ENCODE measurements at places on chromosomes 4 and X. TPM values are rescaled to one million over a fixed set of nuclear protein-coding genes. Genes with fewer than 3 reads are reported as not detected.

CRLF2 gene
- not detected for total RNA-seq

PRSS48 gene
- not detected for total RNA-seq

AMBN gene
- total RNA-seq, result not detected

USP17L13 gene
- not detected for total RNA-seq

ITIH6 gene
- total RNA-seq, result not detected

TMEM154 gene
- 0.15 TPM for total RNA-seq

COX7B2 gene
- total RNA-seq, result not detected

VSIG1 gene
- total RNA-seq, result not detected

GRCh38 chr4:78689261-78689660 is 86.9 kb upstream of the BMP2K start:
- peaks cover 5% of the 10 kb centered on the region for H3K4me1 ChIP-seq
- H3K27ac ChIP-seq, result no peak overlapping the region
- DNase-seq, result no peak

GRCh38 chr4:61716426-61716825 is 516.3 kb downstream of the ADGRL3 start:
- no peak overlapping the region for H3K27ac ChIP-seq
- H3K27me3 ChIP-seq, result no peaks in the 10 kb centered on the region
- no peaks in the 10 kb centered on the region for H3K4me1 ChIP-seq
- H3K4me3 ChIP-seq, result no peak overlapping the region
- H3K36me3 ChIP-seq, result no peaks in the 10 kb centered on the region

GRCh38 chrX:11480626-11481025 is 185.1 kb downstream of the ARHGAP6 start:
- H3K27ac ChIP-seq, result no peak overlapping the region
- H3K36me3 ChIP-seq, result no peaks in the 10 kb centered on the region
- no peaks in the 10 kb centered on the region for H3K4me1 ChIP-seq
- H3K27me3 ChIP-seq, result no peaks in the 10 kb centered on the region
- no peak overlapping the region for H3K4me3 ChIP-seq

DNA sequence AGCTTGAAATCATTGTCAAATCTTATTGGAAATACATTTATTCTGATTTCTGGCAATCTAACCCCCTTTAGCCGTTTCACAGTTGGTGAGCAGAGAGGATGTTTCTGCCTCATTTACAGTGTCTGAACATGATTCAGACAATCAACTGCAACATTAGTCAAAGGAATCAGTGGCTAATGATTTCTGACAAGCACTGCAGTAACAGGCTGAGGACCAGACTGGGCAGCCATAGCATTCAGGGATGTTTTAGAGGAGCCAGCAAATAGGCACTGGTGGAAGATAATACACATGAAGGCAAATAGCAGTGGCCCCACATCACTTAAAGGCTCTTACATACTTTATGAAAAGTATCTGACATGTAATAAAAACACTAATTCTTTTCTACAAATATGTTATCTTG is 102.8 kb downstream of the TTC29 start:
- no peak for DNase-seq
- no peak overlapping the region for H3K4me3 ChIP-seq
- H3K4me1 ChIP-seq, result no peaks in the 10 kb centered on the region
- no peaks in the 10 kb centered on the region for H3K27me3 ChIP-seq
- H3K36me3 ChIP-seq, result no peaks in the 10 kb centered on the region
- H3K27ac ChIP-seq, result no peak overlapping the region

DNA sequence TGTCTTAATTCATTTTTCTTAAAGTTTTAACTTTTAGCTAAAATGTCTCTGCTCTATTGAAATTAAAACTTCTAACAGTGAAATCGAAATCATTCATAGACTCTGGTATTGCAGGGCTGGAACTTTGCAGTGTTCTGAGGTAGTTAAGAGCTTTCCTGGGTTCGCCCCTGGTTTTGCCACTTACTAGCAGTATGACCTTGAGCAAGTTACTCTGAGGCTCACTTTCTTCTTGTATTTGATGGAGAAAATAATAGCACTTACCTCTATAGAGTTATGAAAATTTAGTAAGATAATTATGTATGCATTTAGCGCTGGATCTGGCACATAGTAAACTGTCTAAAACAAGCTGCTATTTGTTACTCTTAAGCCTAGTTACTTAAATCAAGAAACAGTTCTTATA is 1.7 kb downstream of the SLAIN2 start:
- H3K4me3 ChIP-seq, result peak overlapping the region; percentile 97
- no peak for DNase-seq
- H3K27me3 ChIP-seq, result no peaks in the 10 kb centered on the region
- H3K36me3 ChIP-seq, result no peaks in the 10 kb centered on the region

- DNase-seq, result no peak
- peaks cover 36% of the 10 kb centered on the region for H3K4me1 ChIP-seq
- no peaks in the 10 kb centered on the region for H3K27me3 ChIP-seq
- H3K27ac ChIP-seq, result peak overlapping the region; percentile 100
- no peaks in the 10 kb centered on the region for H3K36me3 ChIP-seq
Observed at GRCh38 chrX:153966841-153967535, 4.6 kb downstream of the HCFC1 start.

DNA sequence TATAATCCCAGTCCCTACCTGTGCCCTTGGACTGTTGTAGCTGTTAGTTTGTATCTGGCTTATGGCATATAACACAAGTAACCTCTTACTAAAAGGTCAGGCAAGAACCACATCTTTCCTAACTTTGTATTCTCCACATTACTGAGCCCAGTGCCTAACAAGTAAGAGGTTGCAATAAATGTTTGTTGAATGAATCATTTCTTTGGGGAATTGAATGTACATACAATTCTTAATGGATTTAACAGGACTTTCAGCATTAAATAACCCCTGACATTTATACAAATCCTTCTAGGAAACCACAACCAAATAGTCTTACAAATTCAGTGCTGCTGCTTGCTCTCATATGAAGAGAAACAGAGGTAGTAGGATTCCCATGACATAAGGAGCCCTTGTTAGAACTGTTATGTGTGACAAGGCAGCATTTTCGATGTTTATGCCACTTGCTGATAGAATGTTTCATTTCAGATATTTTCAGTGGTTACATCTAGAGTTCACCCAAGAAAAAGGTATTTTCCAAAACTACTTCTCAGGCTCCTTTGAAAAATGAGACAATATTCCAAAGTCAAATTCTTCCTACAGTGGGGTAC is 62.0 kb downstream of the MBNL3 start:
- no peaks in the 10 kb centered on the region for H3K27me3 ChIP-seq
- H3K27ac ChIP-seq, result no peak overlapping the region
- no peak for DNase-seq
- no peaks in the 10 kb centered on the region for H3K4me1 ChIP-seq
- no peaks in the 10 kb centered on the region for H3K36me3 ChIP-seq
- H3K4me3 ChIP-seq, result no peak overlapping the region

- H3K36me3 ChIP-seq, result no peaks in the 10 kb centered on the region
- H3K4me1 ChIP-seq, result peaks cover 5% of the 10 kb centered on the region
- H3K4me3 ChIP-seq, result no peak overlapping the region
Observed at GRCh38 chr4:104489731-104490095, 5.0 kb downstream of the CXXC4 start.

DNA sequence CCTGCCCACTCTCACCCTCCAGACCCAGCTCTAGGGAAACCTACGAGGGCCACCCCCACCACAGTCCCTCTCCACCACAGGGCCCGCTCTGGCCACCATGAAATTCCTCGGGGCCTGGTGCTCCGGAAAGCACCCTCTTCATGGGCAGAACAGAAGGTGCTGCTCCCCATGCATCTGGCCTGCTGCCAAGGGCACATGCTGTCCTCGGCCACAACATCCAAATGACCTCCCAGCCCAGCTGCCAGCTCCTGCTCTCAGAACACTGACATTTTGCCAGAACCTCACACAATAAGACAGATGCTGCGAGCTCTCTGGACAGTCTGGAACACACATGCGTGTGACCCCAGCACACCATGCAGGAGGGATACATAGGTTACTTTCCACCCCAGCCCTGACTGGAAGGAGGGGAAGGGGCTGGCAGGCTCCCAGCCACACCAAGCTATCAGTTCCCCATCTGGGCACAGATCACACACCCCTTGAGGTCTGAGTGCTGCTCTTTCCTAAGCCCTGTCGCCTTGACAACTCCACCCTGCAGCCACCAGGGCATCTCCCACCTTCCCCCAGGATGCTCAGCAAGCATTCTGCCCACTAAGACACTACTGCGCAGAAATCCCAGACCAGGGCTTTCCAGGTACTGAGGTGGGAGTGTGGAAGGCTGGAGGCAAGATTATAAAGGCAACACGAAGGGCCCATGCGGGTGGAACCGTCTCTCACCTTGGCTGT is 5.8 kb downstream of the CCNQ start:
- peak overlapping the region; percentile 51 for H3K27ac ChIP-seq
- H3K4me3 ChIP-seq, result no peak overlapping the region
